Right forelimb (tissue), 1 donor: ENCODE measurements at places on chromosomes 12 and 14.

DNA sequence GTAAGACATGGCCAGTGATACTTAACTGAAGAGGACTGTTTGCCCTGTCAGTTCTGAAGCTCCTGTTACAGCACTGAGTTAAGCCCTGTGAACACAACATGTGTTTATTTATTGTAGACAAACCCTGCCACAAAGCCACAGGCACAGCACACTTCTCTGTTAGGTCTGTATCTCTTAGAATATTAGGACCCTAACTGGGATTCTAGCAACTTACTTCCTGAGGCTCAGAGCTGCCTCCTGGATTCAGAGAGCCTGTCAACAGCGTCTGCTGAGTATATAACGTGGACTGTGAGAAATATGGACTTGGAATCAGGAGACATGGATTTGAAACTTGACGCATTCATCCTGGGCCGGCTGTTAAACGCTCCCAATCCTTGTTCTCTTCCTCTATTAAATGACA is 135.0 kb upstream of the HIF1A start:
- no peak for DNase-seq

GRCh38 chr12:58496411-58497190 is 423.7 kb downstream of the LRIG3 start:
- DNase-seq, result no peak

DNA sequence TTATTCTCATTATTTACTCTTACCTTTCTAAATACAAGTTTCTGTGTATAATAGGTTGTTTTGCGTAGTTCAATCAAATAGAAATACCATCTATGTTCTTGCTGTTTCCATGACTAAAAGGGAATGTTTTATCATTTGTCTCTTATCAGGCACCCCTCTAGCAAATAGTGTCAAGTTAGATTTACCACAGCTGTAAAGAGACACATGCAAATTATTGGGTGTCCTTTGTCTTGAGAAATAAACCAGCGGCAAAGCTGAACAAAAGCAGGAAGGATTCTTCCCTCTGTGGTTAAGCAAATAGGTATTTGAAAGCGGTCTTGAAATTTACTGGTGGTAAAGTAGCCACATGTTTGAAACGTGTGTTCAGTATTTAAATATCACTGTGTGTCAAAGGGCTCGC is 405.9 kb downstream of the TMTC2 start:
- DNase-seq, result no peak

GRCh38 chr12:24083838-24084237 is 134.4 kb upstream of the SOX5 start:
- DNase-seq, result no peak

DNA sequence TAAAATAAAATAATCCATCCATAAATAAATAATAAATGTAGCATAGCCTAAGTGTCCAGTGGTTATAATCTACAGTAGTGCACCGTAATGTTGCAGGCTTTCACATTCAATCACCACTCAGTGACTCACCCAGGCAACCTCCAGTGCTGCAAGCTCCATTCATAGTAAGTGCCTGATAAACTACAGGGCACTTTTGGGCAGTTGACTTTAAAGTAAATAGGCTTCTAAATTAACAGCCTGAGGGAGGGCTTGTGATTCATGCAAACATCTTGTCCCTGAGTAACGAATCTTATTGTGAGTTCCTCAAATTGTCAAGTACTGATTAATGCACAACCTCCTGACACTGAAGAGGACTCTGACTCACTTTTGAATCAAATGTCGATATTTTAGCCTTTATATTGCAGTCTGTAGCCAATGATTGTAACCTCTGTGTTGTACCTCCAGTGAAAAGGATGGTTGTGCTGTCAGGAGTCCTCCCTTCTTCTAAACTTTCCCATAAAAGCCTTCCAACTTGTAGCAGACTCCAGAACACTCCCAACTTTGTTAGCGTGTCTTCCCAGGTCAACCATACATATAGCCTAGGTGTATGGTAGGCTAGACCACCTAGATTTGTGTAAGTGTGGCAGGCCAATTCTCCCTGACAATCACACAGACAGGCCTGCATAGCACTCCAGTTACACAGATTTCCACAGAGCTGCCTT is 55.0 kb upstream of the BICD1 start:
- DNase-seq, result no peak

- no peak for DNase-seq
These were observed 24.3 kb downstream of the DDX24 start for GRCh38 chr14:94056579-94057308.

GRCh38 chr14:100698666-100699448 is 27.8 kb upstream of the DLK1 start:
- no peak for DNase-seq
